ENCODE measurements at places on chromosomes 2 and 18.

DNA sequence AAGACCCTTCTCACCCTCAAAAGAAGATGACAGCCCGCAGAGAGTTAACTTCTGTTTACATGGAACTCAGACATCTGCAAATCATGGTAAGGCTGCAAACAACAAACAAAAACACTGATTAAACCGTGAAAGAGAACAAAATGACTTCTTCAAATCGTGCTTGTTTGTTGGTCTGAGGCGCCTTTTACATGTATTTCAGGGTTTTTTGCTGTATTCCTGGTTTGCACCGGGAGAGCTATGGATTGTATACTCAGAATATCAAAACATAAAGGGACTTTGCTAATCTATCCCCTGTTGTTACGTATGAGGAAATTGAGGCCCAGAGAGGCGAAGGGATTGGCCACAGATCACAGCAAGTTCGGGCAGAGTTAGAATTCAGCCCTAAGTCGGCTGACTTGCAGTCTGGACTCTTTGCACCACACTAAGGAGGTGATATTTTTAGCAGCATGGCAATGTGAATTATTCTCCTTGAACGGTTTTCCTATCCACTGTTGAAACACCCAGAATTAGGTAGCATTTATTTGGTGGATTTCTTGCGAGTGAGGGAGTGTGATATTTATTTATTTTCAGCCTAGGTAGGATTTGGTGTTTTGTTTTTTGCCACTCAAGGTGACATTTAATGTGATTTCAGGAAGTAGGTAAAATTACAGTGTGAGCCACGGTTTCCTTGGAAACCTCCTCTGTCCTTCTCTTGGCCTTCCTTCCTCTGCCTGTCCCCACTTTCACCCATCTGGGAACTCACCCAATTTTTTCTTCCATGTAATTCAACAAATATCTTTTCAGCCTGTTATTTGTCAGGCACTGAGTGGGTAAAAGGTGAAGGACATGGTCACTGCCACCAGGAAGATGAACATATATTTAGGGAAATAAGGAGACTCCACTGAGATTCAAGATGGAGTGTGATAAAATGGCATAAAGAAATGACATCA, 980 bp upstream of the PDE6D start:
- DNase-seq, result no peak

DNA sequence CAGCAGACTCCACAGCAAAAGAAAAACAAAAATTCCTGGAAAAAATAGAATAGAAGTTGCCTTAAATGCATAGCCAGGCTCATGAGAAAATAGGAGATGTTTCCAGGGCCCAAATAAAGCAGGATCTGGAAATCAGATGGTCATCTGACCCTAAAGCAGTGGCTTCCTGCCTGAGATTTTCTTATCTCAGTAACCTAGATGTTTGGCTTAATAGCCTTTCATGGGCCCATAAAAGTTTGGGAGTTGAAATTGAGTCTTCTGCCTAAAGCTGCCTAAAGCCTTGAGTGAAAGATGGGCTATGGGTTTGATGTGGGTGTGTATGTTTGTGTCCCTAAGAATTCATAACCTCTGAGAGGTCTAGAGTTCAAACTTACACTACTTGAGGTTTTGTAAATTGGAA, 149.1 kb downstream of the ANTXR1 start:
- DNase-seq, result no peak

- no peak for DNase-seq
Measured at GRCh38 chr2:170238776-170239175, 60.8 kb downstream of the MYO3B start.

GRCh38 chr2:210203147-210203546, 22.1 kb downstream of the ACADL start:
- no peak for DNase-seq

DNA sequence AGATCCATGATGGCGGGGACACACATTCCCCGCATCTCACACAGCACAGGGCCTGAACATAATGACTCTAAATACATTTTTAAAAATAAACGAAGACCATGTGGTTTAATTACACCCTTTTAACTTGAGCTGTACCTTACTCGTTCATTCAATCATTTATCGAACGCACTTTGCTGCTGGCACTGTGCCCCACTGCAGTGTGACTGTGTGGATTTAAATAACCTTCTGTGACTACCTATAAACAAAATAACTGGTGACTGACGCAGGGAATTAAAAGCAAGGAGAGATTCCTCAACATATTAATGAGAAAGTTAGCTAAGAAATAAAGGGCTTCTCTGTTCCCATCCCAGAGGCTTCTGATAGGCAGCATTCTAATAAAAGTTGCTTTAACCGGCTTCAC, 10.9 kb upstream of the FZD7 start:
- no peak for DNase-seq

DNA sequence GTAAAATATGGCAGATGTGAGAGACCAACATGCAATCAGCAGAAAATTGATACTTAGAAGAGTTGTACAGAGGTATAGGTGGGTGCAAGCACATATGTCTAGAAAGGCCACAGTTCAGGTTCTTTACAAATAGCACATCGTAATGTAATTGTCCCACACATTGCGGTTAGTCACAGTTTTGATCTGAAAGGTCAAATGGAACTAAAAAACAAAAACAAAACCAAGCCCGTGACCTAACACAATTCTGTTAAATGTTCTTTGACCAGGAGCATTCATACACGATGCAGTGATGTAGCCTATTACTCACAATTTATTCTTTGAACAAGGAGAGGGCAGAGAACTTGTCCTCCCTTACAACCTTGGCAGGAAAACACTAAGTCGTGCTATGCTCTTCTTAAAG, 108.9 kb upstream of the MAP4K3 start:
- no peak for DNase-seq

GRCh38 chr2:3487028-3487425, 32.3 kb downstream of the ADI1 start:
- no peak for DNase-seq

GRCh38 chr2:188456114-188456909, 164.6 kb downstream of the GULP1 start:
- no peak for DNase-seq

DNA sequence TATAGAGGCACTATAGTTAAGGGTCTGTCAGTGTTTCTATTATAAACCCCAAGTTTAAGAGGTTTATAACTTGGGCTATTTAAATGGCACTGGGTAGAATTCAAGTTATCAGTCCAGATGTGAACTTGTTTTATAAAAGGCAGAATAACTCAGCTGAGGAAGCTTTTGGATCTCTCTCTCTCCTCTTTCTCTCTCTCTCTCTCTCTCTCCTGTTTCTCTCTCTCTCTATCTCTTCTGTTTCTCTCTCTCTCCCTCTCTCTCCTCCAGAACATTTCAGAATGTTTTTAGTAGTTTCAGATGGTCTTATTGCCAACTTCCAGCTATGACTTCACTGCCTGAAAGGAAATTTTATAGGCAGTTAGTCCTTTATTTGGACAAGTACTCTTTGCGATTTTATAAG, 6.4 kb upstream of the BCL11A start:
- DNase-seq, result no peak

DNA sequence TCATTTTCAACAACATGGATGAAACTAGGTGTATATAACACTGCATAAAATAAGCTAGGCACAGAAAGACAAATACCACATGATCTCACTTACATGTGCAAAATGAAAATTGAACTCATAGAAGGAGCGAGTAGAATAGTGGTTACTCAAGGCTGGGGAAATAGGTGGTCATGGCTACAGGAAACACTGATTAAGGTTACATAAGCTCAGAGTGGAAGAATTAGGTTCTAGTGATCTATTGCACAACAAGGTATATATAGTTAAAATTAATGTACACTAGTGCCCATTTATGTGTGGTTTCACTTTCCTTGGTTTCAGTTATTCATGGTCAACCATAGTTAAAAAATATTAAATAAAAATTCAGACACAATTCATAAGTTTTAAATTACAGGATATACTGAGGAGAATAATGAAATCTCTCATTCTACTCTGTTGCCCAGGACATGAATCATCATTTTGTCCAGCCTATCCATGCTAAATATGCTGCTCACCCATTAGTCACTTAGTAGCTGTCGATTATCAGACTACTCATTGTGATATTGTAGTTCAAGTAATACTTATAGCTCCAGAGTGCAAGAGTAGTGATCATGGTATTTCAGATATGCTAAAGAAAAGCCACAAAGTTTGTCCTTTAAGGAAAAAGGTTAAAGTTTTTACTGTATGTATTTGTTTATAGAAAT, 1530.9 kb upstream of the LRRTM1 start:
- no peak for DNase-seq

- DNase-seq, result no peak
Measured at GRCh38 chr18:37452682-37453385, 112.8 kb downstream of the CELF4 start.

GRCh38 chr2:143779021-143779420, 649.8 kb downstream of the ARHGAP15 start:
- no peak for DNase-seq

GRCh38 chr2:231548752-231549151, 18.5 kb upstream of the NMUR1 start:
- no peak for DNase-seq

- no peak for DNase-seq
Measured at GRCh38 chr2:100720445-100720844, 99.5 kb upstream of the NPAS2 start.

DNA sequence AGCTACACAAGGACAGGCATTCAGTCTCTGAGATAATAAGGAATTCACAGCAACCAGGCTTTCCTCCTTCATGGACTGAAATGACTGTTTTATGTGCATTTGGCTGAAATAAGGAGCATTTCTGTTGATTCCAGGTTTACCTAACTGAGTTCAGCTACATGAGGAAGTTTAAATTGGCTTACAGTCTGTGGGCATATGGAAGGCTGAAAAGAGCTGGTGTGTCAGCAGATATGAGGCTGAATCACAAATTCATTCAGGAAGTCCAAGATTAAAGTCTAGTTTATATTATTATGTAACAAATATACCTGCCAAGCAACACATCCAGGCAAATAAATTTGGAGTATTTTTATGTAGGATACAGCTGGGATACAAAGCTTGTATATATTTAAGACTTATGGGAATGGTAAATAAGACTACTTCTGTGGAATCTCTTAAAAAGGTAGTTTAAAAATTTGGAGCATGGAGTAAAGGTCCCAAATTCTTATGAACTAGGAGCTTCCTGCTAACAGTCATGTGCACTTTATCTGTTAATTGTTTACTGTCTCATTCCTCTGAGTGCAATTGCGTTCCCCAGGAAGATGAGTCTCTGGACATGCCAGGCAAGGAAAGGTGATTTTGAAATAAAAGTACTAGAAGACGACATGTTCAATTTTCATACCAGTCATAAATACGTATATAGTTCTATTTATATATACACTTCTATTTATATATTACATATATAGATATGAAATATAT, 53.0 kb downstream of the ZC3H8 start:
- no peak for DNase-seq

DNA sequence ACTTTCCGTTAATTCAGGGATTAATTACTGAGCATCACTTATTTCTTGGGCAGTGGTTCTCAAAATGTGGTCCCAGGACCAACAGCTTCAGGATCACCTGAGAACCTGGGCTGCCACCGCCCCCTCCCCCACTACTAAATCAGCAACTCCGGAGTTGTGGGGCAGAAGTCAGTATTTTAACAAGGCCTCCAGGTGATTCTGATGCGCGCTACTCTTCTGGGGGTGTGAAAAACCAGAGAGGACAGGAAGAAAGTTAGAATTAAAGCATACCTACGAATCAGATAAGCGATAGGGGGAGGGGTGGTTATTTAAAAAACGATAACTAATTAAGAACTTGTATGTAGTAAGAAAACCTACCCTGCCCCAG, 319 bp downstream of the ZSCAN30 start:
- DNase-seq, result peak; percentile 17

- no peak for DNase-seq
Measured at GRCh38 chr2:196670342-196670741, 30.8 kb downstream of the CCDC150 start.
